HS-27A (cell line): ENCODE measurements at places on chromosomes 2 and 18.
A peak's percentile ranks its signal among the peaks of the same experiment; 100 is the strongest.

- DNase-seq, result peak; percentile 83
Observed at GRCh38 chr2:232385660-232386489, 7.3 kb downstream of the ALPP start.

GRCh38 chr18:76395609-76396008, 99.4 kb downstream of the ZNF516 start:
- no peak for DNase-seq

- DNase-seq, result no peak
Observed at GRCh38 chr18:56770873-56771272, 119.7 kb downstream of the WDR7 start.

DNA sequence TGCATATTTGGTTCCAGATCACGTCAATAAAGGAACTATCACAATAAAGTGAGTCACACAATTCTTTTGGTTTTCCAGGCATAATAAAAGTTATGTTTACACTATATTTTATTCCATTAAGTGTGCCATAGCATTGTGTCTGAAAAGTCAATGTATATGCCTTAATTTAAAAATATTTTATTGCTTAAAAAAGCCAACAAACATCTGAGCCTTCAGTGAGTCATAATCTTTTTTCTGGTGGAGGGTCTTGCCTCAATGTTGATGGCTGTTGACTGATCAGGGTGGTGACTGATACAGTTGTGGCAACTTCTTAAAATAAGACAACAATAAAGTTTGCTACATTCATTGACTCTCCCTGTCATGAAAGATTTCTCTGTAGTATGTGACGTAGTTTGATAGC, 254.3 kb upstream of the SPOPL start:
- no peak for DNase-seq

GRCh38 chr2:55742996-55743395, 49.4 kb upstream of the PNPT1 start:
- no peak for DNase-seq

DNA sequence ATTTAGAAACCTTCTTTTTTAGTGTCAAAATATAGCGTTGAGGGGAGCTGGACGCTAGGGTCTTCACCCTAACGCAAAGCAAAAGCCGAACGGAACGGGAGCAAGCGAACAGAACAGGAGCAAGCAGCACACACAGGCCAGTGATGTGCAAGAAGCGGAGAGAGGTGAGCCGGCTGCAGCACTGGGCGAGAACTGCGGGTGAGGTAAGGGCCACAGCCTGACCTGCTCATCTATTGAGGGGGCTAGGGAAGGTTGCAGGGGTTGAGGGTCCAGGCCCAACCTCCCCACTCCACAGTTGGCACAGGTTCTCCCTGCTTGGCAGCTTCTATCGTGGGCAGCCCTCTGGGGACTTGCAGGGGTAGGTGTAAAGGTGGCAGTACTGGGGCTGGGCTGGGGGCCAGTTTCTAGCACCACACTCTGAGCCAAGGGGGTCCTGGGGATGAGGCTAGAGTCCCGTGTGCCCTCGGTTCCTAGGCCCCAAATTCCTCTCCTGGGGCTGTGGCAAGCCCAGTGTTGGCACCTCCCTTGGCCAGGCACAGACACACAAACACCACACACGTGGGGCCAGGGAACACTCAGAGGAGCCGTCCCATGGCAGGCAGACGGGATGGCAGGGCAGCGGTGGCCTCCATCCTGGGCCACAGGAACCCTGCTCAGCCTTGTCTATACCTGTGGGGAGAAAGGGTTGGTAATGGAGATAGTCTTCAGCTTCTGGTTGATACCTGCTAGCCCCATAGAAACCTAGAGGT, 1.2 kb upstream of the ABCB6 start:
- DNase-seq, result no peak

- no peak for DNase-seq
Observed at GRCh38 chr2:100320547-100321178, 1.6 kb downstream of the LONRF2 start.

DNA sequence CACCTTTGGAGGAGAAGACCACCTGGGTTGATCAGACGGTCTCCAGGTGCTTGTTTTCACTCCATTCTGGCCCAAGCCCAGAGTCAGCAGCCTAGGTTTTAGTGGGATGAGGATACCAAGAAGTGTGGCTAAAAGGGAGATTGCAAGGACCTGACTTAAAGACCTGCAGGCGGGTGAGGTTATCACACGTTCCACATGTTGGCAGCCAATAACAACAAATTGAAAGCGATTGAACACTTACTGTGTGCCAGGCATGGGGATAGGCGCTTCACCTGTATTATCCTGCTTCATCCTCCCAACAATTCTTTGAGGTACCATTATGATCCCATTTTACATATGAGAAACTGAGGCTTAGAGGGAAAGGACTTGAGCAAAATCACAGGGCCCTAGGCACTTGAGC, 5.0 kb downstream of the ARL4C start:
- no peak for DNase-seq
